Testis (tissue), 5 donors: ENCODE measurements at places on chromosomes 16 and 17. TPM values are rescaled to one million over a fixed set of nuclear protein-coding genes. Genes with fewer than 3 reads are reported as not detected.
A peak's percentile ranks its signal among the peaks of the same experiment; 100 is the strongest.

CEP131 gene
- 42.9 TPM for total RNA-seq

SDK2 gene
- 36.9 TPM for total RNA-seq

NEURL4 gene
- 34.5 TPM for total RNA-seq

HBQ1 gene
- 4.2 TPM for total RNA-seq

DNA sequence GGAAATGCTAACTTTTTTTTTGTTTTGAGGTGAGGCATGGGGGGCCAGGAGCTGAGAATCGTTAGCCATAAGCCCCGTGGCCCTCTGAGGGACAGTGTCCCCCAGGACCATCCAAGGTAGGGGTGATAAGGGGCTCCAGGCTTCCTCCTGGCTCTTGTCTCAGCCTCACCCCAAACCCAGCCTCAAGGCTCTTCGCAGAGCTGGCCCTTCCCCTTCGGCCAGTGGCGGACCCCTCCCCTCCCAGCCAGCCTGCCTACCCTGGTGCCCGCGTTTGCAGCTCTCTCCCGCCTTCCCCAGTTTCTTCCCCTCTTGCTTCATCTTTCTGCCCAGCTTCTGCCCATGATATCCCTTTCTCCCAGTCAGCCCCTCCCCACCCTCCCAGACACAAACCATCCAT lies 22.7 kb upstream of the ATP2A3 start:
- DNase-seq, result no peak

DNA sequence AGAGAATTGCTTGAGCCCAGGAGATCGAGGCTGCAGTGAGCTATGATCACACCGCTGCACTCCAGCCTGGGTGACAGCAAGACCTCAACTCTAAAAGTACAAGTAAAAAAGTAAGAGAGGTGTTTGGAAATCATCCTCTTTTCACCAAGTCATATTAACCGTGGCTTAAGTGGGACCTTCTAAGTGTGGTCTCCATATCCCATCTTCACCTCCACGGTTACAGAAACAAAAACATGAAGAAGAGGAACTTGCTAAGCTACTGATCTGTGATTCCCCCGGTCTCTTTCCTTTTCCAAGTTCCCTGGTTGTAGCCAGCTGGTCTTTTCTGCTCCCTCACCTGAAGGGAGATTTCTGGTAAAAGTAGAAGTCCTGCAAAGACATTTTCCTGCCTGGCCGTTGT lies 389.4 kb downstream of the CPPED1 start:
- DNase-seq, result no peak

GRCh38 chr17:77354670-77355455 lies 214.1 kb downstream of the SEC14L1 start:
- DNase-seq, result peak; percentile 92

DNA sequence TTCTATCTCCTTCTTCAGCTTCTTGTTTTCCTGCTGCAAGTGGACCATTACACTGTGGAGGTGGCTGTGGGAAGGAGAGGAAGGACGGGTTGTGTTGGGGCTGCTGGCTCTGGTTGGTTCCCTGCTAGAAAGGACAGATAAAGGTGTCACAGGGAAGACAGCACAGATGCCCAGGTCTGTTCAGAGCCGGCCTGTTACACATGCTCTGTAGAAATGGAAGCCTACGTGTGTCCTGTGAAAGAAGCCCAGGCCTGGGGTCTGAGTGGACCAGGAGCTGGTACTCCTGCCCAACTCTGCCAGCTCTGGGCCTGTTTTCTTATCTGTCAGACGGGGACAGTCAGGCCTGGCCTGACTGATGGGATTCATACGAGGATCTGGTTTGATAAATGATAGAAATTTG lies 26.4 kb downstream of the DHX38 start:
- DNase-seq, result no peak

DNA sequence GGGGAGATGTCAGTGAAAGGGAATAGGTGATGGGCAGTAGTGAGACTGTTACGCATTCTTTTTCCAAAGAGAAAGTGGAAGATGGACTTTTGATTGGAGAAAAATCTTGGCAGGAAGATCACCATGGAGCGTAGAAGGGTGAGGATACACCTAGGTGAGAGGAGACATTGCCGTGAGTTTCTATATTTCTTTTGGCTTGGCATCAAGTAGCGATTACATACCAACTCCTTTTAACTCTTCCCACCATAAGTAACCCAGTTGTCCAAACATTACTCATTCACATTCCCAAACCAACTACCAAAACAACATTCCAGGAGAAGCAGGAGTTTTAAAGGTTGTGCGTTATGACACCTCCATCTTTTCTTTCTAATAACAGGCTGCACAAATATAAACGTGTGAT lies 10.7 kb upstream of the KRT28 start:
- DNase-seq, result no peak

GRCh38 chr16:11797957-11798299 lies 870 bp upstream of the ZC3H7A start:
- no peak for DNase-seq

DNA sequence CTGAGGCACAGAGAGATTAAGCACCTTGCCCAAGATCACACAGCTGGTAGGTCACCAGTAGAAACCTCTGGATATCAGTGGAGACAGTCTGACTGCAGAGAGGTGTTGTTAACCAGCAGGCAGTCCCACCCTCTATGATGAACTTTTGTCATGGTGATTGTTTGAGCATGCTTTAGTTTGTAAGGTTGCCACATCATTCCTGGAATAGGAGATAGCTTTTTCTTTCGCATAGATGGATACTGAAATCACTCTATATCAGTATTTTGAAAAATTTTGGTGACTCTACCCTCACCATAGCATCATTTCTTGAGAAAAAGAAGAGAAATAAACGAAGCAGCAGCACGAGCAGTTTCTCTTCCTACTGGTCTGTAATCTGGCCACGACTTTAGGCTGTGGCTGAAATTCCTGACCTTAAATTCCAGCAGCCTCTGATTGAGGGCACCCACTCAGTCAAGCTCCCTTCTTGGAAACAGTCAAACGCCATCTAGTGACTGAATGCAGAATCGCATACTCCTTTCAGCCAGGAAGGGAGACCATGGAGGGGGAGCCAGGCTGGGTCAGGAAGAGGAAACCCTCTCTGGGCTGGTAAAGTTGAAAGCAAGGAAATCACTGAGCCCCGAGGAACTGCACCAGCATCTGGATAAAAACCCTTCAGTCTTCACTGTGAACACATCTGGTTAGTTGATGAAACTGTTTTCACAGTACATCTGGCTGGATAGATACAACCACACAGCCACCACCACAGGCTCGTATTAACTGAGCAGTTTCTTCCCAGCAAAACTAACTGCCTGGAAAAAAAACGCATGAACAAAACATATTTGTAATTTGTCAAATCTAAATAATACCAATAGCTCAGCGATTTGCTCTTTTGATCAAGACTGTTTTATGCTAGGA lies 108.5 kb upstream of the XYLT1 start:
- peak; percentile 78 for DNase-seq

DNA sequence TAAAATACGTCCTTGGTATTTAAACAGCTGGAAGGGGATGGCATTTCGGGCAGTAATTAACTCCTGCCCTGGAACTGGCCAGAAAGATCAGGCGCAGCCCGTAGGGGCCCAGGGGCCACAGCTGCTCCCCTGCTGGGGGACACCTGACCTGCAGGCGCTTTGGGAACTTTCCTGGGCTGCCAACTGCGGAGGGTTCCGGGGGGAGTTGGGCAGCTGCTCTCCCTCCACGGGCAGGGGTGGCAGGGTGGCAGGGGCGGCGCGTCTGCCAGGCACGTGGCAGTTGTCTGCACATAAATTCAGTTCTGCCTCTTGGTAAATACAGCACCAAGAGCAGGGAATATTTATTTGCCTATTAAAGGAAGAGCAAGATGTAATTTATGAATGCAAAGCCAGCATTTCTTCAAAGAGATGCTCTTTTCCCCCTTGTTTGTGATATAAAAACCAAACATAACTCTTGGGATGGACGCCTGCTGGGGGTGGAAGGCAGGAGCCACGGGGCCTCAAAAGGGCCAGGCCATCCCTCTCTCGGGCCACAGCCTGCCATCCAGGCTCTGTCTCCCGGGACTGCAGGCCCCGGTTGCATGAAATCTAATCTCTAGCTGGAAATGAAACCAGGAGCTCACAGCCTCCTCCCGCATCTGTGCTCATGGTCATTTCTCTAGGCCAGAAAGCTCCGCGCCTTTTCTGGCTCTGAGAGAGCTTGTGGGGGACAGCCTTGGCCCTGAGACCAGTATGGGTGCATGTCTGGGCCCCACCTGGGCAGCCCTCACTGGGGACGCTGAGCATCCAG lies 29.9 kb upstream of the CHMP6 start:
- no peak for DNase-seq
